ENCODE measurements at places on chromosomes 12 and 14. TPM values are rescaled to one million over a fixed set of nuclear protein-coding genes. Genes with fewer than 3 reads are reported as not detected.

SLC10A1 gene
- total RNA-seq: not detected

FOXA1 gene
- under 0.01 TPM for total RNA-seq

PLEKHD1 gene
- total RNA-seq: not detected

TDRD9 gene
- 0.84 TPM for total RNA-seq

TSPAN8 gene
- total RNA-seq: not detected

SPX gene
- total RNA-seq: 1.2 TPM

E2F7 gene
- total RNA-seq: 8.9 TPM

OR11H7 gene
- total RNA-seq: not detected

ENTPD5 gene
- total RNA-seq: 11.9 TPM

PRKD1 gene
- 6.4 TPM for total RNA-seq

SEC23A gene
- 253 TPM for total RNA-seq

FAM181A gene
- total RNA-seq: not detected

ITGB7 gene
- under 0.01 TPM for total RNA-seq

TMPRSS12 gene
- not detected for total RNA-seq

ABCC9 gene
- 0.34 TPM for total RNA-seq
